ENCODE measurements at places on chromosomes 1 and 21. TPM values are rescaled to one million over a fixed set of nuclear protein-coding genes. Genes with fewer than 3 reads are reported as not detected.

The TTC39A gene
- 9.7 TPM for polyA plus RNA-seq

The DNAJC28 gene
- polyA plus RNA-seq = 6.1 TPM

The ERG gene
- polyA plus RNA-seq = 17.4 TPM

The OR2L3 gene
- polyA plus RNA-seq = not detected

The NPR1 gene
- polyA plus RNA-seq = 61.2 TPM

The DNASE2B gene
- polyA plus RNA-seq = 0.20 TPM

The SHISAL2A gene
- polyA plus RNA-seq = 2.2 TPM

The CLCA4 gene
- not detected for polyA plus RNA-seq

The MAP10 gene
- polyA plus RNA-seq = 6.8 TPM

The ZBTB8A gene
- 21.9 TPM for polyA plus RNA-seq

The GRIK3 gene
- 3.4 TPM for polyA plus RNA-seq

Data from left kidney (tissue), 8 donors.